ENCODE measurements at places on chromosomes 2 and 18.

GRCh38 chr2:176188774-176189680, 559 bp downstream of the HOXD1 start:
- no peak for DNase-seq

DNA sequence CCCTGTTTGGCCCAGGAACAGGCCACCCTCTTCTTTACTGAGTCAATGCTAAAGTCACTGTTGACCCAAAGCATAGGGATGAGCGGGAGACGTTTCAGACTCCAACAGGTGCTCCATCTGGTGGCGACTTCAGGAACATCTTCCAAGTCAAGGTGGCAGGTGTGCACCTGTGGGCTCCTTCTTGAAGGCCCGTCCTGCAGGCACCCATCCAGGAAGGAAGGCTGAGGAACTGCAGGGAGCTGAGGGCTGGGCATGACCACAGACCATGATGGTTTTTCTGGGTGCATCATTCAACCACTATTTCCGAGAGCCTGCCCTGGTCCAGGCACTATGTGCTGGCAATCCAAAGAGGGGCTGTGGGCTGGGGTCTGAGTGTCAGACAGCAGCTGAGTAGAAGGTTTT, 142.8 kb downstream of the NDUFA10 start:
- no peak for DNase-seq

DNA sequence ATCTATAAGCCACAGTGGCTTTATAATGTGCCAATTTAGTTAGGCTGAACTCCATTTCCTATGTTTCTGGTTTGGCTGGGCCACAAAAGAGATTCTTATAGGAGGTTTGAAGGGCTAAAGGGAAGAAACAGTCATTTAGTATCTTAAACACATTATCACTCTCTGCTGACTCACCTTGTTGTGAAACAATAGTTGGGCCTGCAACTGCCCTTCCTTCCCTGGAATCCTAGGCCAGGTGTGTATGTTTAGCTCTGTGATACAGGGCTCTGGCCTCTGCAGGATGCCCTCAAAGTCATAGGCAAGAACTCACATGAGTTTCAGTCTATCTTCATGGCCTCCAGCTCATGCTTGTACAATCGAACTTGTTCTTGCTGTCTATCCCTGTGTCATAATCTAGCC, 400.0 kb upstream of the CELF4 start:
- DNase-seq, result no peak

- no peak for DNase-seq
Observed at GRCh38 chr2:46087492-46087891, 209.7 kb upstream of the EPAS1 start.

GRCh38 chr2:98121149-98121548, 34.2 kb downstream of the VWA3B start:
- peak; percentile 41 for DNase-seq

- DNase-seq, result no peak
Observed at GRCh38 chr2:57443973-57444521, 602.6 kb upstream of the VRK2 start.

DNA sequence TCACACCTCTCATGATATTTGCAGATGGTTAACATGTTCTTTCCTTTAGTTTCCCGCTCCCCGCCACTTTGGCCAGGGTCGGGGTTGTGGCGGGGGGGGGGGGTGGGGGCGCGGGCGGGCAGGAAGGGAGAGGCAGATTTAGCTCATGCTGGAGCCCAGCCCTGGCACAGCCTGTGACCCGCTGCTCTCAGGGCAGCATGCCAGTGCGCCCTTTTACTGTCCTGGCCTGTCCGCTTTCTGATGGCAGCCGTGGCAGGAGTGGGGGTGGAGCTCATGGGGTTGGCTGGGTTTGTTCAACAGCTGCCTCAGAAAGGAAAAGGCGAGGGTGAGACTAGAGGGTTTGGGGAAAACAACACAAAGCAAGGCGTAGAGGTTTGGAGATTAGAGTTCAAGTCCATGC, 56.1 kb downstream of the TNP1 start:
- no peak for DNase-seq

DNA sequence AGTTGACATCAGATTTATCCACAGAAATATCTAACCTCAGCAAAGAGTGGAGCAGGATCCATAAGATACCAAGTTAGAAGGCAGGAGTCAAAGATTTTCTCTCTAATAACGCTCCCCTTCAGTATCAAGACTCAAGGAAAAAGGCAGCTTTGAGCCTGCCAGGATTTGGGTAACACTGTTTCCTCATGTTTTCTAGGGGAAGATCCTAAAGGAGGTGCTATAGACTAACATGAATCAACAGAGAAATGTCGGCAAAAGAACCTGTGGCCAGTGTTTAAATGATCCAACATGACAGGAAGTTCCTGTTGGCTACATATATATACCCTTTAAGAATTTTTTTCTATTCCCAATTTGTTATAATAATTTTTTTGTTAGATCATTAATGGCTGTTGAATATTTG, 402.3 kb downstream of the TGIF1 start:
- no peak for DNase-seq

GRCh38 chr2:105646774-105647076, 98.0 kb upstream of the NCK2 start:
- DNase-seq, result no peak

DNA sequence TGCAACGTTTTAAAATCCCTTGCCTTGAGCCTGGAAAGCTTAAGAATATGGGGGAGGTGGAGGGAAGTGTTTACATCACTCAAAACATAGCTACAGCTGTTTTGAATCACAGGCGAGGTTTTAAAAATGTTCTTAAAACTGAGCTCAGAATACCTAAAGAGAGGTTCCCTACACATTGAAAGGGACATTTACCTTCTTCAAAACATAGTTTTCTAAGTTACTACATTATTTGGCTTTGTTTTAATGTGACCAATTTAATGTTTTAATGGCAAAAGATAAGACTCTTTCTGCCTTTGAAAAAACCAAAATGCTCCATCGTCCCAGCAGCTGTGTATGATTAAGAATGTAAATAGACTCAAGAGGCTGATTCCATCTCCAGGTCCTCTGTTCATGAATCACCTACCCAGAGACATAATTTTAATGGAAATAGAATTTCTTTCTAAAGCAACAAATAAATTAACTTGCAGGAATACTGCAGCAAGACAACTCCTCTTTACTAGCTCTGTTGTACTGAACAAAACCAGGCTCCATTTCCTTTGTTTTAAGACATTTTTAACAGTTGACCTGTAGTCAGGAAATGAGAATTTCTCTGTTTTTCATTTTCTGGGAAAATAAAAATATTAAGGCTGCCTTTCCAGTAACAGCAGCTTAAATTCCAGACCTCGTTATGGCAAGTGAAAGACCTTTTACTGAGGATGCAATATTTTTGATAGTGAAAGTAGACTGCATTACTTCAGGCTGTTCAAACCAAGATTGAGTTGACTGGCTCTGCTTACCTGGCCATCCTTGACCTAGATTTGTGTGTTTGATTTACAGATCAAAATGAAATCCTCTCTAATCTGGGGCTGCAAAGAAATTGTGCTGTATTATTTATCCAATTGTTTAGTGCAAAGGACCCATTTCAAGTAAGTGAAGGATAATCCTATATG, 33.7 kb upstream of the WDR75 start:
- no peak for DNase-seq

DNA sequence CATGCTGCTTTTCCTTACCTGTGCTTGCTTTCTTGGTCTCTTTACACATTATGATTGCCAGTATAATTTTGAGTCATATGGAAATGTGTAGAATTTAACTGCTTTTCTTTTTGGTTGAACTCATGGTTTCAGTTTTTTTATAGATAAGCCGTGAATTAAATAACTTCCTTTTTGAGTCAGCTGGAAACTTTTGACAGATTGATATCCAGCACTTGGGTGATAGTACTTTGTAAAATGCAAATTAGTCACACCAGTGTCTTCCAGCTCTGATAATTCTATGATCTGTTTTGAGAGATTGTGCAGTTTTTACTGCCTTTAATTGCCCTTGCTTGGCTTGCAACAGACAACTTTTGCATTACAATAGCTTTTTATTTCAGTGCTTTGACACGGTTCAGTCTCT, 86.4 kb downstream of the NCOA1 start:
- no peak for DNase-seq

- DNase-seq, result peak; percentile 24
Observed at GRCh38 chr2:21317131-21317530, 193.4 kb downstream of the TDRD15 start.

- no peak for DNase-seq
Observed at GRCh38 chr2:151437630-151438029, 27.9 kb downstream of the RIF1 start.

DNA sequence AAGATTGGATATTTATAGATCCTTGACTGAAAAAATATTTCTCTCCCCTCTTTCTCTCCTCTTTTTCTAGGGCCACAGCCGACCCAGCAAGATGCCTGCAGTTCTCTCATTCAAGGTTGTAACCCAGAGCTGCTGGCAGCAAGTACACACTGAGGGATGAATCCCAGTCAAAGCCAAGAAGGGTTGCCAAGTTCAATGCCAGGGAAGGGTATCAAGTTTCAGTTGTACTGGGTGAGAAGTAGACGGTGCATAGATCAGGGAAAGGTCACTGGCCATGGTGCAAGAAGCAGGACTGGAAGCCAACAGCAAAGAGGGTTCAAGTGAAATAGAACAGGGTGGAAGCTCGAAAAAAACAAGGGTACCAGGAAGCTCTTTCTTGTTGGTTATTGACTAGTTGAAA, 170.2 kb downstream of the NRP2 start:
- DNase-seq, result no peak

- no peak for DNase-seq
Observed at GRCh38 chr2:68689553-68690537, 44.8 kb upstream of the ARHGAP25 start.

- no peak for DNase-seq
Observed at GRCh38 chr2:159090514-159091201, 122.2 kb downstream of the TANC1 start.

GRCh38 chr2:55986700-55987440, 63.3 kb upstream of the EFEMP1 start:
- no peak for DNase-seq

DNA sequence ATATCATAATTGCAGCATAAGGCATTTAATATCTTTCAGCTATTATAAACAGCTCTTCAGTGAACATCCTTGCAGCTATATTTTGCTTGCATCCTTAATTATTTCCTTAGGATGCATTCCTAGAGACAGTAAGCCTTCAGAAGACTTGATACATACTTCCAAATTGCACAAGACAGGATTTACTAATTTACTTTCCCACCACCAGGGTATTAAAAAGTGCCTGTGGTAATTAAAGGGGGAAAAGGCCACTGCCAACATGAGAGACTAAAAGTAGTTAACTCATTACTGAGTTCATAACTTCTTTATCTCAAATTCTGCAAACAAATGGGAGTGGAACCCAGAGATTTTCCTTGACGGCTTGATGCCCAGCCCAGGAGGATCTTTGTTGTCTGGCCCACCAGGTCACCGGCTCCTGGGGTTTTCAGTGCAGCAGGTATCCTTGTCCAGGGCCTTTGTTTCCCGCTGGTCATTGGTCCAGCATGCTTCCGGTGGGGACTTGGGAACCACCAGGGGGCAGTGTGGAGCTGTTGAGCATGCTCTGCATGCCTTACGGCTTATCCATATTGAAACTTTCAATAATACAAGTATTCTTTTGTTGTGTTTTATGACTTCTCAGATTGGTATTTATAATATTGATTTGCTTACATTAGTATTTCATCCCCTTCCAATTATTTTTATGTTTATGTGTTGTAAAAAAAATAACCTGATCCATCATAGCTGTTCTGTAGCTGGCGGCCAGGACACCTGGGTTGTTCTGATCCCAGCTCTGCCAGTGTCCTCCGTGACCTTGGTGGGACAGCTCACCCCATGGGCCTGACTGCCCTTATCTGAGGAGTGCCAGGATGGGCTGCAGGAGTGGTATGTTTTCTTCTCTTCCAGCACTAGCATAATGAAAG, 61.4 kb downstream of the TGOLN2 start:
- peak; percentile 20 for DNase-seq

- no peak for DNase-seq
Observed at GRCh38 chr18:57833441-57834101, 30.5 kb upstream of the ATP8B1 start.

- DNase-seq, result no peak
Observed at GRCh38 chr2:62309465-62310091, 113.7 kb downstream of the B3GNT2 start.

- no peak for DNase-seq
Observed at GRCh38 chr18:45228796-45229388, 386.4 kb upstream of the SLC14A2 start.

DNA sequence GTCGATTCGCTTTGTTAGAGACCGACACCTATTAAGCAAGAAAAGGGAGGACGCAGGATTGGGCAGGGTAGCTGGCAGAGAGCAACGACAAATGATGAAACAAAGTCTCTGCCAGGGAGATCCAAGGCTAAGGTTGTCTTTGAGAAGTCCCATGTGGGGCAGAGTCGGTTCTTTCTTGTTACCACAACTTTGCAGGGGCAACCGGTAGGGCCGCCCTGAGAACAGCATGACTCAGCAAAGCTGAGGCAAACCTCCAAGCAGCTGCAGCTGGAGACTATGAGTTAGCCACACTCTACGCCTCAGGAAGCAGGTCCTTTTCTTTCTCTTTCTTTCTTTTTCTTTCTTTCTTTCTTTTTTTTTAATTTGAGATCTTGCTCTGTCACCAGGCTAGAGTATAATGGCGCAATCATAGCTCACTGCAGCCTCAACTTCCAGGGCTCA, 452.3 kb upstream of the ID2 start:
- no peak for DNase-seq

DNA sequence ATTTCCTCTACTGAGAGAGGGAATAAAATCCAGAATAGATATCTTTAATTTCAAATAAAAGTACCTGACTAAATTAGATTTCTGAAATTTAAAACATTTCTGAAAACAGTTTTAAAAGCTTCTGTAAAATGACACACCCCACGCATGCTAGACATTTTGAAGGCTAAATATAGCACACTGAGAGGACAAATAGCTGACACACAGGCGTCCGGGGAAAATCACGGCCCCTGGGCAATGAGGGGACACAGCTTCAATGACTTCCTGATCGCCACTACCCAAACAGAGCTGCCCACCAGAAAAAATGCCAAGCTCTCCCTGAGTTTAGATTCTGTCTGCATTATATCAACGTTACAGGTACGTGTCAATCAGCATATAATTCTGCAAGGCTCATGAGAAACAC, 10.9 kb downstream of the TBC1D8 start:
- DNase-seq, result no peak

DNA sequence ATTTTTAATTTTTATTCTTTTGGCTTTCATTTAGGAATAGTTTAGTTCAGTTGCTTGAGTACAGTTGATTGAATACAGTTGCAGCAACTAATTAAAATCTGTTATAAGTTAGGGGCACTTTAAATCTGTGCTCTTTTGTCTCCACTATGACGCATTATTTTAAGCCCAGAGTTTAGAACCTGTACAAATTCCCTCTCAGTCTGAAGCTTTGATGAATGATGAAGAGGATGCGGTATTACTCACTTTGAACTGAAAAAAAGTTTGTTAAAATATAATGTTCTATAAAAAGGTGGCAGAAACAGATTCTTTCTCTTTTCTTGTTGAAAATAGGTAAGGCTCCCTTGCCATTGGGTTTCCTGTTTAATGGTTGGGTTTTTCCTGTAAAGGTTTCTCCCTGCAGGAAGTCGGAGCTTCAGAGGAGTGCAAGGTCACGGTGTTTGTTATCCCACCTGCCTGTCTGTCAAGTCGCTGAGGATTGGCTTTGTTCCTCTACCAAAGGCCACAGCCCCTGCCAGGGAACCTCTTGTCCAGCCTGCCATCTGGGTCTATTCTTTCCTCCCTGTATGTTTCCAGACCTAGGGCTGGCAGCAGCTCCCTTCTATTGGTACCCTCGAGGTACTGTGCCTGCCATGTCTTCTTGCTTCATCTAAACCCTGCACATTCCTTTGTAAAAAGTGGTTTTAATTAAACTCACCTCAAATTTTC, 43.8 kb upstream of the FN1 start:
- no peak for DNase-seq

Data from caudate nucleus (tissue), 63 donors.